Effector memory CD8-positive, alpha-beta T cell (primary cell): ENCODE measurements at places on chromosomes 1 and 21.

GRCh38 chr1:30845904-30846290, 62.7 kb downstream of the SDC3 start:
- DNase-seq: no peak

GRCh38 chr1:151887028-151887427, 22.3 kb downstream of the THEM4 start:
- no peak for DNase-seq

DNA sequence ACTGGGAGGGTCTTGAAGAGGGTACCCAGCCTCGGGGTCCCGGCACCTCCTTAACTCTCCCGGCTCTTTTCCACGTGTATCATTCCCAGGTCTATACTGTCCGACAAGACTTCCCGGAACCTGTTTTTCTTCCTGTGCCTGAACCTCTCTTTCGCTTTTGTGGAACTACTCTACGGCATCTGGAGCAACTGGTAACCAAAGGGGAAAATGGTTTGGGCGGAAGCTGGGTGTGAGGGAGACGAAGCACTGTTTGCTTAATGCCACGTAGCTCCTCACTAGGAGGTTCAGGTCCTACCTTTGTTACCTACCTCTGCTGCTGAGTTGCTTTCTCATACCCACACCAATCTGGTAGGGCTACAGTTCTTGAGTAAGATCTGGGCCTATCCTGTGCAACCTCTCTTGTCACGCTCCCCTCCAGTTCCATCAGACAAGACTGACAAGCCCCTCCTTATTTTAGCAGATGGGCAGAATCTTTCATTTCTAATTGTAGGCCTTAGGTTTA, 642 bp downstream of the SLC30A7 start:
- DNase-seq: peak; percentile 73

- no peak for DNase-seq
Measured at GRCh38 chr1:9723926-9724325, 72.4 kb downstream of the PIK3CD start.

GRCh38 chr1:57839067-57839466, 415.2 kb upstream of the DAB1 start:
- no peak for DNase-seq

DNA sequence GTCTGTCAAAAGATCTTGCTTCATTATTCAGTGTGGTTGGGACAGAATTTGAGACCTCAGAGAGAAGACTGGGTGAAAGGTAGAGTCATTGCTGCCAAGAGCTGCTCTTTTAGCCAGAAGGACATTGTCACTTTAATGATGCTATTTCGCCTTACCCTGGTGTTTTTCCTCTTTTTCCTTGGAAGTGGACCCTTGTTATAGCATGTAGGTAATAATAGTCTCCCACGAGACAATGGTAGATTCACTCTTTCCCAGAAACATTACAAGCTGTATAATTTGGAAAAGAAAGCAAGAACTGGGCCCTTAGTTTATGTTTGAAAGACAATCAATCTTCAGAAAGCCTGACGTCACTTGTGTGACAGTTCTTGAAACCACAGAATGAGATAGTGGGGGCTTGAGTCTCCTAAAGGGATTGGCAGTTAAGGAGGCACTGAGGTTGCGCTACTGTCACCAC, 3.8 kb downstream of the SERTAD4 start:
- DNase-seq: no peak

DNA sequence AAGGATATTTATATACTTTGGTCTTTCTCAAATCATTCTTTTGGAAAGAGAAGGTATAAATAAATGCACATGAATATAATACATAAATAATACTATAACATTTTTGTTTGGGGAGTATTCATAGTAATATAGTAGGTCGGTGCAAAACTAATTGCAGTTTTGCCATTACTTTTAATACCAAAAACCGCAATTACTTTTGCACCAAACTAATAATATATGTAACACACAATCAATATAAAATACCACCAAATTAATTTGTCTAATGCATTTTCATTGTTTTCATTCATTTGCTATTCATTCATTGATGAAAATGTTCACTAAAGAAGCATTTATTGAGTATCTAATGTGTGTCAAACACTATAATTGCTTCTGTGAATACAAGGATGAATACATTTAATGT, 219.0 kb downstream of the RWDD3 start:
- DNase-seq: no peak

DNA sequence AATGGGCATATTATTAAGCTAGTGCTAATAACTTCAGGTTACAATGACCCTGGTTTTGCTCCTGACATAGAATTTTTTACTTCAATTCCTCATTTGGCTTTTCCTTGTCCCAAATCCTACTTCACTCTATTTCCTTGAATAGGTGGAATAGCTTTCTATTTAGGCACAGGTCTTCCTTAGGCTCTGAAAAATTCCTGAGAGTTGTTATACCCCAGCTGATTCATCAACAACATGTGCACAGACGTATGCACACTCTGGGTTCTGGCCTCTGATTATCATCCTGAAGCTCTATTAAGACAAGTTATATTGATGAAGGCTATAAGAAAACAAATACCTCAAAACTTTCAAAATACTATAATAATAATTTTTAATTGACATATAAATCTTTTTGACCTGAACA, 172.4 kb downstream of the NTMT2 start:
- DNase-seq: no peak

GRCh38 chr1:224922404-224923164, 6.9 kb upstream of the DNAH14 start:
- no peak for DNase-seq
